ENCODE measurements at places on chromosomes 7 and 10. TPM values are rescaled to one million over a fixed set of nuclear protein-coding genes. Genes with fewer than 3 reads are reported as not detected.

GRCh38 chr7:146375170-146375569 lies 258.6 kb downstream of the CNTNAP2 start:
- no peak for DNase-seq

DNA sequence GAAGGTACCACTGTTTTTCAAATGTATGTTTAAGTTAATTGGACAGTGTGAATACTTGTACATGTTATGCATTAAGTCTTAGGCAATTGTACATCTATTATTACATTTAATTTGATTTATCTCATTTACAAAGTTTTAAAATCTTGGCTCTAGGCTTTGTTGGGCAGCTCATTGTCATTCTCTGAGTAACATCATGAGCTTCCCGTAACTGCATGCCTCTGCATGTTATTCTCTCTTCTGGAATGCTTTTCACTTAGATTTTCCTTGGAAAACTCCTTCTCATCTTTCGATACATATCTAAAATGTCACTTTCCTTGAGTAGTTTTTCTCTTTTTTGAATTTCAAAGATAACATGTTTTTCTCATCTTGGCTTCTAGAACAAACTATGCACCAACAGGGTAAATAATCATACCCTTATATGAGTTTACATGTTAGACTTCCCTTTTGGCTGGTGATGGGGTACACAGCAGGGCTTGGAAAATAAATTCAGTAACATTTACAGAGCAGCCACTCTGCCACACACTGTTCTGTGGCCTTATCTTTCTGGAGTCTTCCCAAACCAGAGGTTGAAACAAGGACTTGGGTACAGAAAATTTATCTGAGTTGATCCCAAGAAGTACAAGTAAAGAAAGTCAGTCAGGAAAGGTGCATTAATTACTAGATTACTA lies 42.2 kb upstream of the A1CF start:
- peak; percentile 32 for DNase-seq

DNA sequence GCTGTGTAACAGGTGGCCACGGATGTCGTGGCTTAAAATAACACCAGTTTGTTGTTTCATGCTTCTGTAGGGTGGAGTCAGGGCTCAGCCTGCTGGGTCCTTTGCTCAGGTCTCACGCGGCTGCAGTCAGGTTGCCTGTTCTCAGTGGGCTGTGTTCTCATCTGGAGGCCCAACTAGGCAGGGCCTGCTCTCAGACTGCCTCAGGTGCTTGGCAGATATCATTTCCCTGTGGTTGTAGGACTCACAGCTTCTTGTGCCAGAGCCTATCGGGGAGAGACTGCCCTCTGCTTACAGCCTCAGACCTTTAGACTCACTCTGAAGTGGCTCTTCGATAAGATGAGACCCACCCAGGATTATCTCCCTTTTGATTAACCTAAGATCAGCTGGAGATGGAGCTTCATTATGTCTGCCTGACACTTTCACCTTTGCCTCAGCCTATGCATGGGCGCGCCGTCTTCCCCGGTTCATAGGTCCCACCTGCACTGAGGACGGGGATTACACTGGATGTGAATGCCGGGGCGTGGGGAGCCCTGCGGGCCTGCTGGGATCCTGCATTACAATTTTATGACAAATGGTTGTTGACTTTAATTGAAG lies 55.3 kb downstream of the INPP5A start:
- no peak for DNase-seq

The GBX1 gene
- not detected for total RNA-seq

The ARMC3 gene
- not detected for total RNA-seq

The EPHA1 gene
- 38.9 TPM for total RNA-seq

Measured in foreskin keratinocyte (primary cell).